Cerebellar cortex (tissue), 1 donor: ENCODE measurements at places on chromosomes 3 and 15.

GRCh38 chr3:47932421-47932820, 83.8 kb downstream of the MAP4 start:
- DNase-seq, result no peak

GRCh38 chr3:105899516-105899915, 30.7 kb upstream of the CBLB start:
- no peak for DNase-seq

DNA sequence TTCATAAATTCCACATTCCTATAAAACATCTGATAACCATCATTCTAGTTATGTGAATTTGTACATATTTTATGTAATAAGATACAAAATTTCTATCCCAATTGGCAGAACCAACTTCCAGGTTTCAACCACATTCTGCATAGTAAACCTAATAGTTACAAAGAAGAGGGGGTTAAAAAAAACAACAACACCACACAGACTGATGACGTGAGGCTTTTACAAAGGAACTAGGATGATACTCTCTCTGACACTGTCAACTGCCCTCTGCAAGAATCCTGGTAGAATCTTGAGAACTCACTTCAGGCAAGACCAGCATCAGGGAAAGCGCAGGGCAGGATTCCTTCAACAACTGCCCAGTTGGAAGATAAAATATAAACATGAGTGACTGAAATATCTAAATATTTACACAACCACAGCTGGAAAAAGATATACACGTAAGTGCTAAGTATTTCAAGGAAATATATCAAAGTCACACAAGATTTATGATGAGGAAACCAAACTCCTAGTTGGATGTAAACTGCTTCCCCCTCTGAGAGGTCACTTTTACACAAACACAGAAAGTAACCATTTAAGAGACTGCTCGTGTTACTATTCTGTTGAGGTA, 816.4 kb downstream of the ROBO1 start:
- DNase-seq, result no peak

DNA sequence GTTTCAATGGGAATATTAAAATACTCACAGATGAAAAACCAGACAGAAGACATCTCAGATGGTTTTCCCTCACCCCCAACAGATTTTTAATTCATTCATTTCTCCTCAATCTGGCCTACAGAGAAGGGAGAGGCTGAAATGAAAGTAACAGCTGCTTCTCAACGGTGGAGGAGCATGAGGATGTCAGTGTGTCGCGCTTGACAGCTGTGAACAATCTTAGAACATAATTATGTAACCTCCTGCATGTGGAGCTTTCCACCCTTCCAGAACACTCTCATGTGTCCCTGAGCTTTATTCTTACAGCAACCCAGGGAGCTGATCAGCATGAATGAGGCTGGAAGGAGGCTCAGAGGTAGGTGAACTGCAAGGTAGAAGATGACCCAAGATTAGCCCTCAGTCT, 52.7 kb downstream of the MB21D2 start:
- no peak for DNase-seq

GRCh38 chr3:80601479-80601878, 833.7 kb upstream of the ROBO1 start:
- no peak for DNase-seq

DNA sequence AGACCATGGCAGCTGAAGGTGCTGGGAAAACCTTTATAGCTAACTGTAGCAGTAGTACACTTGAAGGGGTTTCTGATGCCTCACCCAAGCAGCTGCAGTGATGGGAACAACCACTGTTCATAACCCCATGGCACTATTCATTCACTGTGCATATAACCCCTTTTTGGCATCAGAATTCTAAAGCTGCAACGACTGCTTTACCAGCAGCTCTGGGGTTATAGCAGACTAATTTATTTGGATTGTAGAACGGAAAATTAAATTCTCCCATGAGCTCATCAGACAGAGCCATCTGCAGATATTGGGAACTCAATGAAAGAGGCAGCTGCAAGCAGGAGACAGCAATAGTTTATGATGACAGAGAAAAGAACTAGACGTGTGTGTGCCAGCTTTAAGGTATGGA, 28.6 kb downstream of the TFDP2 start:
- DNase-seq, result no peak

- peak; percentile 34 for DNase-seq
These were observed 1.2 kb downstream of the CACNA2D2 start for GRCh38 chr3:50502225-50502583.

GRCh38 chr3:59406943-59407342, 357.1 kb upstream of the CFAP20DC start:
- no peak for DNase-seq

GRCh38 chr15:92899948-92900730, at the start of gene CHD2:
TSS of gene CHD2 (plus strand) at chr15:92900324. CDS start at chr15:92901238, 914 bp downstream.
- DNase-seq, result peak; percentile 93

- no peak for DNase-seq
These were observed 42.3 kb downstream of the PDHB start for GRCh38 chr3:58391156-58391865.

DNA sequence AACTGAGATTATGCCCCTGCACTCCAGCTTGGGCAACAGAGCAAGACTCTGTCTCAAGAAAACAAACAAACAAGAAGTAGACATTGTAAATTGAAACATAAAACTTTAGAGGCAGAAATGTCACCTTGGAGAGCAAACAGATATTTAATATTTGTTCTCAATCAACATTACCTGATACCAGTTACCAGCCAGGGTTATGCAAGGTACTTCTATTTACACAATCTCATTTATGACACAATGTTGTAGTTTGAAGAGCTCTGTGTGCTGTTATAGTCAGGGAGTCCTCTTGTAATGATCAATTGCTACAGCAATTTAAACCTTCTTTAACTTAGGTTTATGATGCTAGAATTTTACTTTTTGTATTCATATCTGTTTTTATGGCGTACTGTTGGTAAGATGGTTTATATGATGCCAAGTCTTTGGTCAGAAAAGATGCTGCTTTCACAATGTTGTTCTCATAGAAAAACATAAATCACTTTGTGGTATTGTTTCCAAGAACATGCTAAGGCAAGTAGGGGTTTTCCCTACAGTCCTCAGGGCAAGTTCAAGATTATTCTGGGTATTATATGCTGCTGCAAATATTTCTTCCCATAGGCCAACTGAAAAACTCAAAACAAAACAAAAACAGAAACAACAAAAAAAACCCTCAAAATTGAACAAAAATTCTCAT, 173.5 kb downstream of the TNIK start:
- DNase-seq, result no peak

- DNase-seq, result no peak
These were observed 16.8 kb downstream of the HEMK1 start for GRCh38 chr3:50585919-50586762.

GRCh38 chr15:71114887-71115566, at the start of gene THSD4:
TSS of gene THSD4 (plus strand) at chr15:71115471.
- DNase-seq, result peak; percentile 43

DNA sequence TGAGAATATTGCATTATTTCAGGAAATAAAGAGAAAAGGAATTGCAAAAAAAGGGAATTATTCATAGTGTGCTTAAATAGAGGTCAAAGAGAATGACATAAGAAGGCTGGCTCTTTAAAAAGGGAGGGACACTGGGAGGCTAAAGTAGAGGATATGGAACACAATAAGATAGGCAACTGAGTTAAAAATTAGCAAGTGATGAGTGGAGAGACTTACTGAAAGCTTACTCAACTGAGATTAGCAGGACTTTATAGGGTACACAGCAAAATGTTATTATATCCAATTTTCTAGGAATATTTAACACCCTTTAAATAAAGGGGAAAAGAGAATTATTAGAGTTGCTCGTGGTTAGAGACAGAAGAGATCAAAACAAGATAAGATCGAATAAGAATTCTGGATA, 375.2 kb downstream of the LSAMP start:
- DNase-seq, result peak; percentile 63

GRCh38 chr3:122535964-122536631, 21.4 kb upstream of the KPNA1 start:
- DNase-seq, result no peak

DNA sequence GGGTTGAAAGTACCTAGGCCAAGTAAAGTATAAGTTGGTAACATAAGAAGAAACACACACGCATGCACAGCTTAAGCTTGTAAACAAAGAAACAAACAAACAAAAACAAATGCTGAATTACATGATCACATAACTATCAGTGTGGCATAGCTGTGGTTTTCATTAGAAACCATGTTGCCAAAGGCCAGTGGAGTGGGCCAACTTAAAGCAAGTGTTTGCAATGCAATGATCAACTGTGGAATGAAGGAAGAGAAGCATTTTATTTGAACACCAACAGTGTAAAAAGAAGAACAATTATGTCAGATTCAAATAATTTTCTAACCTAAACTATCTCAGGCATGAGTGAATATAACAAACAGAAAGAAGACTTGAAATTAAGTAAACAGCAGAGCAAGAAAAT, 199.4 kb upstream of the STRIT1 start:
- no peak for DNase-seq

GRCh38 chr3:28590216-28590615, 241.6 kb upstream of the AZI2 start:
- DNase-seq, result no peak

DNA sequence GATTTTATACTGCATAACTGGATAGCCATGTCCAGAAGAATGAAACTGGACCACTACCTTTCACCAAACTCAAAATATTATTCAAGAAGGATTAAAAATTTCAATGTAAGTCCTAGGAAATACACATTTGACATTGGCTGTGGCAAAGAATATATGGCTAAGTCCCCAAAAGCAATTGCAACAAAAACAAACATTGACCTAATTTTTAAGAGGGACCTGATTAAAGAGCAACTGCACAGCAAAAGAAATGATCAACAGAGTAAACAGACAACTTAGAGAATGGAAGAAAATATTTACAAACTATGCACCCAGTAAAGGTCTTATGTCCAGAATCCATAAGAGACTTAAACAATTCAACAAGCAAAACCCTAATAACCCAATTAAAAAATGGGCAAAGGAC, 1313.0 kb upstream of the GBE1 start:
- DNase-seq, result no peak

DNA sequence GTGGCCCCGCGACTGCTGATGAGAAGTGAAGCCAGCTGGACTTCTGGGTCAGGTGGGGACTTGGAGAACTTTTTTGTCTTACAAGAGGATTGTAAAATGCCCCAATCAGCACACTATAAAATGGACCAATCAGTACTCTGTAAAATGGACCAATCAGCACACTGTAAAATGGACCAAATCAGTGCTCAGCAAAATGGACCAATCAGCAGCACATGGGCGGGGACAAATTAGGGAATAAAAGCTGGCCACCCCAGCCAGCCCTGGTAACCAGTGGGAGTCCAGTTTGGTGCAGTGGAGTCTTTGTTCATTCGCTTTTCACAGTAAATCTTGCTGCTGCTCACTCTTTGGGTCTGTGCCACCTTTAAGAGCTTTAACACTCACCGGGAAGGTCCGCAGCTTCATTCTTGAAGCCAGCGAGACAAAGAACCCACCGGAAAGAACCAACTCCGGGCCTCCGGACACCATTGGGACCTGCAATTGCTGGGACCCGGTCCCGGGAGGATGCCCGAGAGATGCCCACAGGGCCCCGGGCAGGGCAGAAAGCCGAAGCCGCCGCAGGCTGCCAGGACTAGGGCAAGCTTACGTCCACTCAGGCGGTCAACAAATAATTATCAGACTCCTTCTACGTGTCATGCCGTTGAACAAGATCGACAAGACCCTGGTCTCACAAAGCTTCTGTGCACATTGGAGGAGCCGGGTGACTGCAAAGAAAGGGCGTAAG, 8.3 kb upstream of the NR2E3 start:
- no peak for DNase-seq

- no peak for DNase-seq
These were observed 820.8 kb downstream of the TBL1XR1 start for GRCh38 chr3:176376531-176376930.

DNA sequence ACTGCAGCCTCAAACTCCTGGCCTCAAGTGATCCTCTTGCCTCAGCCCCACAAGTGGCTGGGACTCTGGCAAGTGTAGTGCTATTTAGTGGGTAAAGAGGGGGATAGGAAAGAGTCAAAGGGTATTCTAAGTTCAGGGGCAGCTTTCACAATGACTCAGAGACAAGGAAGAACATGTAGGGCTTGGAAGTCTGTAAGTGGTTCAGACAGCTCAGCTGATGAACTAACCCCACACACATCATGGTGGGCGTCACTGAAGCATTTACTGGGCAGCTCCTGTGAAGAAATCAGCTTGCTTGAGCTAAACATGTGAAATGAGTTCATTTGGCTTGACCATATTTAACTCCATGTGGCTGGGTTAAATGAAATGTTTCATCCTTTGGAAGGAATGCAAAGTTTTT, 34.6 kb upstream of the THSD4 start:
- DNase-seq, result no peak

GRCh38 chr3:65888980-65889706, 149.6 kb downstream of the MAGI1 start:
- no peak for DNase-seq

DNA sequence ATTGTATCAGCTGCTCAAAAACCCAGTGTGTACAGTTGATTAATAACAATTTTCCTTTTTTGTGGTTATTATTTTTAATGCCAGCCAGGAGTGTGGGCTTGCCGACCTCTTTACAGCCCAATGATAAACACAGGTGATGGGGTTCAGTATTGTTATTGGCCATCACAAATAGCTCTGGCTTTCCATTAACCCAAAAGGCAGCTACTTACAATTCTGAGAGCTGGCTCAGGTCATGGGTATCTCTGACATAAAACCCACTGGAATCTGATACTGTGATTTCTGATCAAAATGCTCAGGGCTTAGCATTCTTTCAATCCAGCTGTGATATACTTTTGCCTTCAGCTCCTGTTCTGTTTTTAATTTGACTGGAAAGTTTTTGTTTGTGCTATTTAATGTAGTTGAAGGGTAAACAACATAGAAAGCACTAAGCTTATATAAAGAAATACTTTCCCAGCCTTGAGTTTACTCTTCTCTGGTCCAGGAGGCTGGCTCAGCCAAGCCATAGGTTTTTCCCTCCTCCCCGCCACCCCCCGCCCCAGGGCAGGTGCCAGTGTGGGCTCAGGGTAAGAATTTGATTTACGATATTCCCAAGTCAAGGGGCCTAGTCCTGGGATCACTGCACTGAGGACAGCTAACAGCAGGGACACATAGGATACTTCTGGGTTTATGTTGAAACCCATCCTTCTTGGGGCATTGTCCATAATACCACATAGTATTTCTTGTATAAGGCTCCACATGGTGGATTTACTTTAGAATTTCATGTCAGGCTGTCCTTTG, 54.0 kb upstream of the MYZAP start:
- DNase-seq, result no peak

DNA sequence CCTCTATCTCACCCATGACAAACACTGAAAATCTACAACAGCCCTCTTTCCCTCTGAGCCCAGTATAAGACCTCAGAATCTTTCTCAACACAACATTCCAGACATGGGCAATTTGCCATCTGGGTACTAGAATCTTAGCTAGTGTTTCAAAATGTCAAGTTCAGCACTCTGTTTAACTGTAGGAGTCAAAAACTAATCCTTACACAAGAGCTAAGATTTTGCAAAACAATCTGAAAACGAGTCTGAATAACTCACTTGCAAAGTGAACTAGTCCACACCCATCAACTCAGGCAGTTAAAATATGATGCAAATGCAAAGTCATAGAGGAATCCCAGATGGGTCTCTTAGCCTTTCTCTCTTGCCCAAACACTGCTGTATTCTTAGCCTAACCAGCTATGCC, 67.8 kb downstream of the GPR176 start:
- DNase-seq, result no peak

- DNase-seq, result no peak
These were observed 107.5 kb downstream of the RASA2 start for GRCh38 chr3:141594357-141594756.

- no peak for DNase-seq
These were observed 19.1 kb upstream of the SEC61A1 start for GRCh38 chr3:128033102-128033501.

- no peak for DNase-seq
These were observed 201.1 kb upstream of the LPP start for GRCh38 chr3:187952849-187953248.

- DNase-seq, result no peak
These were observed 110.0 kb downstream of the AQP9 start for GRCh38 chr15:58247855-58248842.
